Activated T-helper 1 cell treated with anti-CD3 and anti-CD28 coated beads, Interleukin-2, amount 50 U/mL, for 16 hours (primary cell): ENCODE measurements at places on chromosomes 1 and 21.

GRCh38 chr1:201396861-201397464 lies 2.2 kb downstream of the LAD1 start:
- no peak for DNase-seq

DNA sequence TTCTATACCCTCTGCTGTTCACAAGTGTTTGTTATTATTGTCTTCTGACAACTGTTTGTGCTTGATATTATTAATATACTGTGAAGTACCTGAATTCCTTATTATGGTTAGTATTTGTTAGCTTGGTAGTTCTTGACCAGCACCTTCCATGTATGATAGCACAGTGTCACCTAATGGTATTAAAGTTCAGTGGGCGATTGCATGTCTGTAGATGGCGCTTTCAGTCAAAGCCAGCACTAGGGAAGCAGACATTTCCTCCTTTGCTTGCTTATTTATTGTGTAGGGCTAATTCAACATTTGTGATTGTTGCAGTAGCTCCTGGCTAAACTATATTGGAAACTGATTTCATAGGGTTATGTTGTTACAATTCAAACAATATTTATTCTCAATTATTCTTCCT lies 218.0 kb downstream of the ZP4 start:
- DNase-seq = no peak

- no peak for DNase-seq
Observed at GRCh38 chr1:186749820-186750219, 69.6 kb upstream of the PTGS2 start.

GRCh38 chr1:38420666-38421065 lies 374.1 kb upstream of the POU3F1 start:
- DNase-seq = no peak

GRCh38 chr1:108830119-108831008 lies 26.5 kb downstream of the AKNAD1 start:
- DNase-seq = no peak

- no peak for DNase-seq
Observed at GRCh38 chr1:116411784-116412479, 38.9 kb downstream of the ATP1A1 start.

DNA sequence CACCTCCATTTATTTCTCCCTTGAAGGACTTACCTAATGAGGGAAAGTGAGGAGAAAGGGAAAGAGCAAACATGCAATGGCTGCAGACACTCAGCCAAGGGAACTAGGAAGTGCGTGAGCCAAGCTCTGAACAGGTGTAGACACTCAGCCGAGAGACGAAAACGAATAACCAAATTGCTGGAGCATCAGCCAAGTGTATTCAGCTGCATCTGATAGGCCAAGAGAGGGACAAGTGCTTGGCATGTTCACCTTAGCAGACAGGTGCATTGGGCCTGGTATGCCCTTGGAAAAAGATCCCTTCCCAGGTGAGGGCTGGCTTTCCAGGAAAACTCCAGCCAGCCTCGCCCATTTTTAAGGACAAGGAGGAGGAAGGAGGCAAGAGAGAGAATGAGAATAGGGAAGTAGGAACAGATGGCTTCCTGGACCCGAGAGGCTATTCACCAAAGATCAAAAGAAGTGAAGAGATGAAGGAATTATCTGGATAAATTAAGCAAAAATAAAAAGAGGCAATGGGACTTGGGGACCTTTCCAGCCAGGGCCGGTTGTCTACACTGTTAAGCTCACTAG lies 184.7 kb downstream of the TOMM20 start:
- no peak for DNase-seq

GRCh38 chr1:176193023-176193422 lies 14.1 kb downstream of the COP1 start:
- no peak for DNase-seq

- DNase-seq = no peak
Observed at GRCh38 chr1:183281039-183281438, 95.0 kb downstream of the LAMC2 start.

DNA sequence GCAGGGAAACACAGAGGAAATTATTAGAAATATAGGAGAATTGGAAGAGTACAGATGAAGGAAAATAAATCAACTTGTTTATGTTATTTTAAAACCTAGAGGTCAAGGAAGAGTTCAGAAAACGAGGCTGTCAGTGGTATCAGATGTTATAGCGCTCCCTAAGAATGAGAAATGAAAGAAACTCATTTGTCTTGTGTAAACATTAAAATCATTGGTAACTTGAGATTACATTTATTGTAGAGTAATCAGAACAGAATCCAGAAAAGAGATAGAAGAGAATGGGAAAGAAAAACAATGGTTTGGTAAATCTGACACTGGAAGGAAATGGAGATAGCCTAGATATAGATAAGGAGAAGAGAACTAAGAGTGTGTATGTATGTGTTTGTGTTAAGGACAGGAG lies 106.4 kb downstream of the ATF6 start:
- no peak for DNase-seq
